Muscle of leg (tissue), 16 donors: ENCODE measurements at places on chromosomes 4 and X.
A peak's percentile ranks its signal among the peaks of the same experiment; 100 is the strongest.

GRCh38 chr4:152106113-152106763 is 345.4 kb upstream of the GATB start:
- DNase-seq, result peak; percentile 90

DNA sequence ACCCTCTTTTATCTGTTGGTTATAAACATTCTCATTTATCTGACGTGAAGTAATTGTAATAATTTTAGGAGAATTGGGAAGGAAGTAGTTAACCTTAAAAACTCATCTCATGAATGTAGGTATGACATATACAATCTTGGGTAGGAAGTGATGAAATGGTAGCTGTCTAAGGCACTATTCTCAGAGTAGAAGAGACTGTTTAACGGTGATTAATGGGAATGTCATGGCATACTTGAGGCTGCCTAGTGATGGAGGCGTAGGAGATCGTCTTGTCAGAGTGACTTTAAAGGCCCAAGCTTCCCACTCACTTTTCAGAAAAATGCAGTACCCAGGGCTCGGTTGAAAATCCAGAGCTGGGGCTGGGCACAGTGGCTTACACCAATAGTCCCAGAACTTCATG is 19.4 kb upstream of the AGA start:
- no peak for DNase-seq

DNA sequence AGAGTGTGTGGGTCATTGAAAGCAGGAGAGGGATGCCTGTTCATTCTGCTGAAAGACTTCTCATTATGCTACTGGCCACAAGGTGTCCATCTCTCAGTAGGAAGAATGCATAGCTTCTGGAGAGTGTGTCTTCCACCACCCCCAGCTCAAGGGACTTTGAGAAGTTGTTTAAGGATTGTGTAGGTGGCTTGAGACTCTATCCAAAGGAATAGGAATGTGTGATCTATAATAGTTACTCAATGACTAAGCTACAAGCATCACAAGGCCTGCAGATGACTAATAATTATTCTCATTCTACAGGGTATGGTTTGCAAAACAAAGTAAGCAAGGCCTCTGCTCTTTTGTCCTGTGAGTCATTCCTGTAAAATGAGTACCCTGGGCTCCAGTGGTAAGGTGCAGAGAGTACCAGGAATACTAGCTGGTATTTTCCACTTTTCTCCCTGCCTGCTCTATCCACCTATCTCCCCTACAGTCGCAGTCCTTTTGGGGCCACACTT is 279.8 kb upstream of the BOD1L1 start:
- no peak for DNase-seq

DNA sequence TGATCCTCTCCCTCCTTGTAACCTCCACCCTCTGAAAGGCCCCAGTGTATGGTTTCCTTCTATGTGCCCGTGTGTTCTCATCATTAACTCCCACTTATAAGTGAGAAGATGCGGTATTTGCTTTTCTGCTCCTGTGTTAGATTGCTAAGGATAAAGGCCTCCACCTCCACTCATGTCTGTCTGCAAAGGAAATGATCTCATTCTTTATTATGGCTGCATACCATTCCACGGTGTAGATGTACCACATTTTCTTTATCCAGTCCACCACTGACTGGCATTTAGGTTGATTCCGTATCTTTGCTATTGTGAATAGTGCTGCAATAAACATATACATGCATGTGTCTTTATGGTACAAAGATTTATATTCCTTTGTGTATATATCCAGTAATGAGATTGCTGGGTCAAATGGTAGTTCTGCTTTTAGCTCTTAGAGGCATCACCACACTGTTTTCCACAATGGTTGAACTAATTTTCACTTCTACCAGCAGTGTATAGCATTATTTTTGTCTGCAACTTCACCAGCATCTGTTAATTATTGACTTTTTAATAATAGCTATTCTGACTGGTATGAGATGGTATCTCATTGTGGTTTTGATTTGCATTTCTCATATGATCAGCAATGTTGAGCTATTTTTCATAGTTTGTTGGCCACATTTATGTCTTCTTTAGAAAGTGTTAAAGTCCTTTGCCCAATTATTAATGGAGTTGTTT is 1030.9 kb downstream of the FSTL5 start:
- no peak for DNase-seq

- DNase-seq, result no peak
These were observed 61.1 kb upstream of the ARSJ start for GRCh38 chr4:114040319-114041116.

DNA sequence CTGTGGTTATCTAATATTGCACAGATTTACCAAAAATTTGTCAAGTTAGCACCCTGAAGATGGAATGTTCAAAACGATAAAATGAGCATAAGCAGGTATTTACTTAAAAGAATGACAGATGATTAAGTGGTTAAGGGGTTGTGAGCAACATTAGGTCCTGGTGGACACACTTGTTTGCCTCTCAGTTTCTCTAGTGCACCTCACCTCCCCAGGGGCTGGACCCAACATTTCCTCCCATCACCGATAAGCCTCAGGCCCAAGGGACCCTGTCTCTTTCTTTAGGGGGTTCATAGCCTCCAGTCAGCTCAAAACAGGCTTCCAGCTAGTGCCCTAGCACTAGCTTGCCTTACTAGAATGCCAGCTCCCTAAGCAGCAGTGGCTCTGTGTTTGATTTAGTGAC is 88.0 kb downstream of the ATP11C start:
- no peak for DNase-seq

DNA sequence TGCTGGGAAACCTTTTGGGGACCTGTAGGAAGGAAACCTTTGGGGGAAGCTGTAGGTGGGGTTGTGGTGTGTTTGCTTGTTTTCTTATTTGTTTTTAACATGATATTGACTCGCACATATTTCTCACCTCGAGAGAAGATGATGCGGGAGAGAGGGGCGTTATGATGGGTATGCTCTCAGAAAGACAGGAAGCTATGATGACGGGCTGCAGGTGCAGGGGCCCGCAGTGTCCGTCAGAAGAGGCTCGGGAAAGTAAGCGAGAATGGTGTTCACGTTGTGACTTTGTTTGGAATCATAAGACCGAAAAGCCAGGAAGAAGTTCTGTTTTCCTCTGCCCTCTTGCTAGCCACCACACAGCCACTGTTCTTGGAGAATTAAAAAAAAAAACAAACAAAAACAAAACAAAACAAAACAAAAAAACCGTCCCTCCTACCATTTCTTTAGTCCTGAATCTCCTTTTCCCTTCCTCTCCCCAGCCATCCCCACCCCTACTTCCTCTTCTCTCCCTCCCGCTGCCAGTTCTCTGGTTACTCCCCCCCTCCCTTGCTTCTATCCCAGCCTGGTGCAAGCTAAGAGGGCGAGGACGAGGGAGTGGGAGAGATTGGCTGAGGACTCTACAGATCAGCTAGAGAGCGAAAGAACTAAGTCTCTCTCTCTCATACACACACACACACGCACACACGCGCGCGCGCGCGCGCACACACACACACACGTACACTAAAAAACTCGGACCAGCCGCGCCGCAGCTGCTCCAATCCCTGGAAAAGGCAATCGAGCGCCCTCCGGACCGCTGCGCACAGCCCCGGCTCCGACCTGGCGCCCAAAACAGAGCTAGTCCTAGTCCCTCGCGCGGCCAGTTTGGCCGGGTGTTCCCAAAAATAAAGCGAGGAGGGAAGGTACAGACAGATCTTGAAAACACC is at the start of gene BMP3:
BMP3 (plus strand) TSS at position 648 of the 920 bp plus-strand sequence. CDS start 577 bp downstream, outside the sequence.
- DNase-seq, result peak; percentile 79

DNA sequence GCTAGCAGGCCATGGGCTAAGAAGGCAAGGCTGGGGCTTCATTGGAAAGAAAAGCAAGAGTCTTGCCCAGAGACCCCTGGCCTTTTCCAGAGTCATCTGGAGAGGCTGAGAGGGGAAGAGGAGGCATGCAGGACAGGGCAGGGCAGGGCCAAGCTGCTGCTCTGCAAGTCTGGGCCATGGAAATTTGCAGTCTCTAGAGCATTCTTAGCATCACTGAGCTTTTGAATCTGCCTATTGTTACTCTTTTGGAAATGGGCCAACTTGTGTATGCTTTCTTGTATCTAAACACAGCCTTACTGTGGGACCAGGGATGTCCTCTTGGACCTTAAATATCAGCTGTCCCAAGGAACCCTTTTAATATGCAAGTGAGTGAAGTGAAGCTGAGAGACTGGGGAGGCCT is 560.5 kb downstream of the MID1IP1 start:
- peak; percentile 47 for DNase-seq

DNA sequence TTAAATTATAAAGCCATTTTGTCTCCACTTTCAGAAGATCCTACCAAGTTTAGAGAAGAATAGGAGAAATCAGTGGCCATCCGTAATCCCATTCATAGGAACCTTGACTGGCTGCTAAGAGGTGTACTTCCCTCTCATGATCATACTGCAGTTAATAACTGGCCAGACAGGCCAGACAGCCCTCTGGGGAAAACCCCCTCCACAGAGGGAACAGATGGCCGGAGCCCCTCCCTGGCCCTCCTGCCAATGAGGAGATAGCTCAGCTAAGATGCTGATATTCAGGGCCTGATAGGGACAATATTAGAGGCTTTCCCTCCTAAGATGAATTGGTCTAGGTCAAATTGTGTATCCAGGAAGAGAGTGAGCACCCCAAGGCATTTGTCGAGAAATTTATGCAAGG is 200.0 kb upstream of the MAOA start:
- peak; percentile 0 for DNase-seq

DNA sequence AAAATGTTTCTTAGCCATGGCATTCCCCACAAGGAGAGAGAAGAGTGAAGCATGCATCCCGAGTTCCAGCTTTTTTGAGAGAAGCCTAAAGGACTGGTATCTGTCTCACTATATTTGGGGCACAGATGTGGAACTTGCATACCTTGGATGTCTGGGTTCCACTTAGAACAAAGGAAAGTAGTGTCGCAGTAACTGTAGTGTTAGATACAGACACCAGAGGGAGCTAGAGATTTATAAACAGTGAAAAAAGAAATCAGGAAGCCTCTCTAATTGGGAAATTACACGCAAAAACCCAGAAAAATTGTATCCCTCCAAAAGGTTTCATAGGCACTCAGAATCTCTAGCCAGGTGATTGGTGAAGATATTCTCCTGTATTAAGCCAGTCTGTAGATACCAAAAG is 34.4 kb downstream of the AGTR2 start:
- DNase-seq, result peak; percentile 22

DNA sequence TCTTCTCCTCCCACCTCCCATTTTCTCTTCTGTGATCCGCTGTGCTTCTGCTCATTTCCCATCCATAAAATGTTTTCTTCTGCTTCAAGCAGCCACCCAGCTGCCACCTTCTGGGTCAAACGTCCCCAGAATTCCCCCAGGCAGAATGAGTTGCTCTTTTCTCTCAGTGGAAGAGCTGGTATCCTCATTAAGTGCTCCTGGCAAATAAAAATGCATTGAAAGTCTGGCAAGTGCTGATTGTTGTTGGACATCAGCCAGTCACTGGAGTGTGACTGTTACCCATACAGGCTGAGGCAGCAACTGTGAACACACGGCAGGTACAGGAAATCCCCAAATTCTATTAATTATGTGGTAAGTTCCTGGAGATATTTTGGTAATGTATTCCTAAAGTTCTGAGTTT is 52.6 kb downstream of the LIMCH1 start:
- peak; percentile 64 for DNase-seq

DNA sequence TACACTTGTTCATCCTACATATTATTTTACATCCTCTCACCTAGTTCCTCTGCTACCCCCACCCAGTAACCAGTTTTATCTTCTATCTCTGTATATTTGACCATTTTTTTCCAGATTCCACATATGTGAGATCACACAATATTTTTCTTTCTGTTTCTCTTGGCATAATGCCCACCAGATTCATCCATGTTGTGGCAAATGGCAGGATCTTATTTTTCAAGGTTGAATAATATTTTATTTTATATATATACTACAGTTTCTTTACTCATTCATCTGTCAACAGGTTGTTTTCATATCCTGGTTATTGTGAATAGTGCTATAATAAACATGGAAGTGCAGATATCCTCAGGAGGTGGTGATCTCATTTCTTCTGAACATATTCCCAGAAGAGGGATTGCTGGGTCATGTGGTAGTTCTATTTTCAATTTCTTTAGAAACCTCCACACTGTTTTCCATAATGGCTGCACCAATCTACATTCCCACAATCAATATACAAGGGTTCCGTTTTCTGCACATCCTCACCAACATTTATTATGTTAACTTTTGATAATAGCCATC is 48.2 kb downstream of the THAP9 start:
- no peak for DNase-seq

- DNase-seq, result no peak
These were observed 42.4 kb downstream of the KDM6A start for GRCh38 chrX:44915361-44915868.

- no peak for DNase-seq
These were observed 106.3 kb downstream of the ZAR1 start for GRCh38 chr4:48596336-48596735.

- DNase-seq, result no peak
These were observed 16.3 kb upstream of the DHRSX start for GRCh38 chrX:2517055-2517454.

GRCh38 chrX:155613927-155614559 is 1.3 kb upstream of the TMLHE start:
- DNase-seq, result no peak
